Neural progenitor cell (in vitro differentiated cells): ENCODE measurements at places on chromosomes 6 and 20. TPM values are rescaled to one million over a fixed set of nuclear protein-coding genes. Genes with fewer than 3 reads are reported as not detected.

The TCF21 gene
- total RNA-seq, result 0.04 and 0.22 TPM in 2 replicates

The ZSCAN26 gene
- 36.8 and 40.5 TPM in 2 replicates for total RNA-seq

GRCh38 chr20:46913329-46914044 is 18.8 kb downstream of the EYA2 start:
- no peak overlapping the region for H3K4me3 ChIP-seq

GRCh38 chr6:3696525-3697088 is 54.9 kb downstream of the PXDC1 start:
- H3K27ac ChIP-seq, result no peak overlapping the region
- DNase-seq, result no peak
- no peaks in the 10 kb centered on the region for H3K36me3 ChIP-seq
- H3K27me3 ChIP-seq, result no peaks in the 10 kb centered on the region
- no peak overlapping the region for H3K4me3 ChIP-seq
- peaks cover 8% of the 10 kb centered on the region for H3K4me1 ChIP-seq

GRCh38 chr6:167567142-167568033 is 242.5 kb downstream of the TTLL2 start:
- no peak overlapping the region for H3K27ac ChIP-seq
- no peaks in the 10 kb centered on the region for H3K4me1 ChIP-seq
- no peak for DNase-seq
- H3K27me3 ChIP-seq, result no peaks in the 10 kb centered on the region
- no peak overlapping the region for H3K4me3 ChIP-seq

- DNase-seq, result no peak
- H3K4me1 ChIP-seq, result no peaks in the 10 kb centered on the region
- H3K27ac ChIP-seq, result no peak overlapping the region
- peaks cover 90% of the 10 kb centered on the region for H3K27me3 ChIP-seq
- no peak overlapping the region for H3K4me3 ChIP-seq
Measured at GRCh38 chr6:28803337-28803709, 120.5 kb downstream of the TRIM27 start.

DNA sequence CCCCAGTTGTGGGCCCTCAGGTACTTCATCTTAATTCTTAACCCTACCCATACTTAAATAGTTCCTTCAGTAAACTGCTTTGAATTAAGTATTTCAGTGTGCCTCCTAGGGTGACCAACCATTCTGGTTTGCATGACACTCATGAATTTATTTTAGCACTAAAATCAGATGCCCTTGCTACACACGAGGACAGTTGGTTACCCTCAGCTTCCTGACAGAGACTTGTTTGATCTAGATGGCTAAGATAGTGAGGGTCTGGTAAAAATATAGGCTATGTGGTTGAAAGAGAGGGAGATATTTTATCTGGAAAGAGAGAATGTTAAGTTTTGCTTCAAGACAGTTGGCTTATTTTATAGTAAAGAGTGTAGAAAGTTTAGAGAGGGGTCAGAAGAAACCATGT is 10.6 kb downstream of the PGK2 start:
- no peak overlapping the region for H3K27ac ChIP-seq
- no peaks in the 10 kb centered on the region for H3K27me3 ChIP-seq
- no peak overlapping the region for H3K4me3 ChIP-seq
- H3K36me3 ChIP-seq, result no peaks in the 10 kb centered on the region
